IMR-90 (cell line): ENCODE measurements at places on chromosomes 1 and 21. TPM values are rescaled to one million over a fixed set of nuclear protein-coding genes. Genes with fewer than 3 reads are reported as not detected.

- H3K36me3 ChIP-seq, result peaks cover 3% of the 10 kb centered on the region; the same call in 1 of the 2 replicates
- no peak overlapping the region for H3K27ac ChIP-seq
- peak; percentile 88 for DNase-seq
- no peak overlapping the region for H3K4me3 ChIP-seq
- peaks cover 12% of the 10 kb centered on the region for H3K4me1 ChIP-seq
Measured at GRCh38 chr1:231410036-231410612, 12.0 kb downstream of the EGLN1 start.

The RHD gene
- polyA plus RNA-seq, result not detected in 2 replicates

GRCh38 chr1:66147226-66147835 is 354.6 kb downstream of the PDE4B start:
- no peaks in the 10 kb centered on the region for H3K27me3 ChIP-seq
- no peak for DNase-seq
- H3K27ac ChIP-seq, result no peak overlapping the region
- no peaks in the 10 kb centered on the region for H3K4me1 ChIP-seq

GRCh38 chr1:9900142-9901043 is 9.7 kb downstream of the CTNNBIP1 start:
- no peak overlapping the region for H3K4me3 ChIP-seq
- no peaks in the 10 kb centered on the region for H3K36me3 ChIP-seq
- no peaks in the 10 kb centered on the region for H3K27me3 ChIP-seq
- no peak for DNase-seq

The ADCY10 gene
- 0.03 and 0.19 TPM in 2 replicates for polyA plus RNA-seq
